ENCODE measurements at places on chromosomes 2 and 18.

- no peak for DNase-seq
Observed at GRCh38 chr2:88709181-88709631, 17.7 kb downstream of the RPIA start.

DNA sequence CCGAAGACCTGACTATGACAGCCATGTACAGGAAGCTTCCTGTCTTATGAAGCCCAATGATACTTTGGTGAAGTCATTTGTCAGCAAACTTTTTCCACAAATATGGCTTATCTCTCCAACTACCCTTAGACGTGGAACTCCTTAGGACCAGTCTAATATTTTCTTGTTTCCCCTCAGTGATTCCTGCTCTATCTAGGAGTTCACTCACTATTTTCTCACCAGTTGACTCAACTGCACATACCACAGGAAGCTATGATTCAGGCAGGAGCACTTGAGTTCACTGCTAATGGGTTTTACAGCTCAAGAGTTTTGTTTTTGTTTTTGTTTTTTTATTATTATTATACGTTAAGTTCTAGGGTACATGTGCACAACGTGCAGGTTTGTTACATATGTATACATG, 109.3 kb downstream of the ANTXR1 start:
- DNase-seq: no peak

GRCh38 chr18:58005011-58005410, 39.0 kb upstream of the NEDD4L start:
- no peak for DNase-seq

DNA sequence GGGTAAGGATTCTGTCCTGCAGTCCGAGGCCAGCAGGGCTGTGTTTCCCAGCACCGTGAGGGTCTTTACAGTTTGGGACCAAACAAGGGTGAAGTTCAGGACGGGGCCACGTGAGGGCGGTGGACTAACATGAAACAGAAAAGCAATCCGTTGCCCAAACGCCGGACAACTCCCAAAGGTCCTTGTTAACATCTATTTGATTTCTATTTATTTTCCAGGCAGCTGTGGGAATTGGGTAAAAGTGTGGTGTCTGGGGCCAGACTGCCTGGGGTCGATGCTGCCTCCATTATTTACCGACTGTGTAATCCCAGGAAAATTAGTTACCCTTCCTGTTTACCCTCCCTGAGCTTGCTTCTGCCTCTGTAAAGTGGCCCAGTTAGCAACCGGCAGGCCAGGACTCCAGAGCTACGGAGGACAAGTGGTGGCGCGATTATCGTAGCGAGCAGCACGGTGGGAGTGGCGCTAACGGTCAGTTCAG, 66.3 kb upstream of the TCF7L1 start:
- DNase-seq: peak; percentile 46

DNA sequence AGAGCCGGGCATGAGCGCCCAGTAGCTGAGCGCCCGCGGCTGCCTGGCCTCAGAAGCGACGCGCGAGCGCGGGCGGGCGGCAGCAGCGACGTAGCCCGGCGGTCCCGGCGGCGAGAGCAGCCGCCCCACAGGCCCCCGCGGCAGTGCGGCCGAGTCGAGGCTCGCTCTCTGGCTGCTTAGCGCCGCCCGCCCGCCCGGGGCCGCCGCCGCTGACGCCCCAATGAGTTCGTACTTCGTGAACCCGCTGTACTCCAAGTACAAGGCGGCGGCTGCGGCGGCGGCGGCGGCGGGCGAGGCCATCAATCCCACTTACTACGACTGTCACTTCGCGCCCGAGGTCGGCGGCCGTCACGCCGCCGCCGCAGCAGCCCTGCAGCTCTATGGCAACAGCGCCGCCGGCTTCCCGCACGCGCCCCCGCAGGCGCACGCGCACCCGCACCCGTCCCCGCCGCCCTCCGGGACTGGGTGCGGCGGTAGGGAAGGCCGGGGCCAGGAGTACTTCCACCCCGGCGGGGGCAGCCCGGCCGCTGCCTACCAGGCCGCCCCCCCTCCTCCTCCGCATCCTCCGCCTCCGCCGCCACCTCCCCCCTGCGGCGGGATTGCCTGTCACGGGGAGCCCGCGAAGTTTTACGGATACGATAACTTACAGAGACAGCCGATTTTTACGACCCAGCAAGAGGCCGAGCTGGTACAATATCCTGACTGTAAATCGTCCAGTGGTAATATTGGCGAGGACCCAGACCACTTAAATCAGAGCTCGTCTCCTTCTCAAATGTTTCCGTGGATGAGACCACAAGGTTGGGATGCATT, 847 bp downstream of the HOXD8 start:
- peak; percentile 37 for DNase-seq

DNA sequence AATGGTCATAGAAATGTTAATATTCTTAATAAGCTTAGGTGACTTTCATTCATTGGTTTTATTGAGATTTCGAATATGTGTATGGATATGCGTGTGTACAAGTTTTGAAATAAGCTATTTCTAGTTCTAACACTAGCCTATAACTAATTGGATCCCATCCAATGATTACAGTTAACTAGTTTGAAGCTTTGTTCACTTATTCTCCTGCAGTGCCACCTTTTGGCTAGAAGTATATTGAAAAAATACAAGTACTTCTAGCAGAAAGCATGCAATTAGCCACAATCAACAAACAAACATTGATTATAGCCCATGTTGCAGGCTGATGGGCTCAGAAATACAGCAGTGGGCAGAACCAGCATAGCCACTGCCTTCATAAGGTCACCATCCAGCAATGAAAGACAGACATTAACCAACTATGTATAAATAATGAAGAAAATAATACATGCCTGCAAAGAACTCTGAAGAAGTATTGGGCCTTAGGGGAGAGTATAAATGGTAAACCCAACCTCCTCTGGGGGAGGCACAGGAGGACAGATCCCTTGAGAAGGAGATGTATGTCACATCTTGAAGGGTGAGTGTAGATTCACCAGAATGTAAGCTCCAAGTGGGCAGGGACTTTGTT, 5.1 kb upstream of the PIEZO2 start:
- DNase-seq: no peak

Data from activated naive CD8-positive, alpha-beta T cell treated with anti-CD3 and anti-CD28 coated beads for 36 hours (primary cell).